Kidney epithelial cell (primary cell): ENCODE measurements at places on chromosomes 1 and 21.

GRCh38 chr1:29519108-29519787 is 282.9 kb downstream of the PTPRU start:
- no peak for DNase-seq

DNA sequence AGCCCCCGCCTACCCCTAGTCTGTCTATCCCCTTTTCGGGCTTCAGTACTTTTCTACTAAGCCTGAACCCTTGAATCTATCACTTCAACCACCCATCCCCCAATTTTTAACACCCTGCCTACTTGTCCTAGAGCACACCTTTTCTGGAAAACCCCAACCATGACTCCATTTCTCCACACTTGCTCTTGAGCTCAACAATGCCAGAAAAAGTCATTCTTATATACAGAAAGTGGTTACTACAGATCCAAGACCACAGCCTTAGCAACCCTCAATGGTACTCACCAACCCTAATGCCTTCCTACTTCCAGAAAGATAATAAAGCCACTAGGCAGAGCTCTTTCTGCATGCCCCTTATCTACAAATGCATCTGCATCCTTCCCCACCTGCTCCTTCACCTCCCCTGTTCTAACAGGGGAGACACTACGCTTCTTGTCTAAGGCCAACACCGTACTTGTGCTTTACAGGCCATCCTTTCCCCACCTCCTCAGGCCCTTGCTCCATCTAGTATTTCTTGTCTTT is 41.2 kb downstream of the DMAP1 start:
- no peak for DNase-seq

GRCh38 chr1:155940482-155940992 is 901 bp upstream of the RXFP4 start:
- DNase-seq = no peak

- DNase-seq = no peak
These were observed at the start of gene GBP6 for GRCh38 chr1:89363638-89364536. TSS of gene GBP6 (plus strand) at chr1:89364059. CDS start at chr1:89368552, 4,493 bp downstream.

GRCh38 chr1:43994794-43995790 is 3.7 kb downstream of the CCDC24 start:
- no peak for DNase-seq

DNA sequence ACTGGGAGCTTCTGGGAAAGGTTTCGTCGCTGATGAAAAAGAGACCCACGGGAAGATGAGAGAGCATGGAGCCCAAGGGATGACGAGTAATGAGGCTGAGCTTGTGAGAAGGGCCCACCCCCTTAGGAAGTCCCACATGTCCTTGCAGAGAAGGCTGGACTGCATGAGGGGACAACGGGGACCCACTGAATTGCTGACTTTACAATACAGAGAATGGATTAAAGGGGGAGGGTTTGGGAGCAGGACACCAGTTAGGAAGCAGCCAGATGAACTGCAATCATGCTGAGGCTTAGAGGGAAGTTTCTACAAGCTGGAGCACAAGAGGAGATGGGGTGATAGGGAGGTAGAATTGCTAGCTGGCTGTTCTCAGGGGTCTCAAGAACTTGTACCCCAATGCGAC is 5.5 kb upstream of the TMEM51 start:
- DNase-seq = no peak

GRCh38 chr1:20076710-20077461 is 6.9 kb downstream of the PLA2G5 start:
- no peak for DNase-seq

GRCh38 chr1:4310396-4310923 is 343.9 kb upstream of the AJAP1 start:
- no peak for DNase-seq

DNA sequence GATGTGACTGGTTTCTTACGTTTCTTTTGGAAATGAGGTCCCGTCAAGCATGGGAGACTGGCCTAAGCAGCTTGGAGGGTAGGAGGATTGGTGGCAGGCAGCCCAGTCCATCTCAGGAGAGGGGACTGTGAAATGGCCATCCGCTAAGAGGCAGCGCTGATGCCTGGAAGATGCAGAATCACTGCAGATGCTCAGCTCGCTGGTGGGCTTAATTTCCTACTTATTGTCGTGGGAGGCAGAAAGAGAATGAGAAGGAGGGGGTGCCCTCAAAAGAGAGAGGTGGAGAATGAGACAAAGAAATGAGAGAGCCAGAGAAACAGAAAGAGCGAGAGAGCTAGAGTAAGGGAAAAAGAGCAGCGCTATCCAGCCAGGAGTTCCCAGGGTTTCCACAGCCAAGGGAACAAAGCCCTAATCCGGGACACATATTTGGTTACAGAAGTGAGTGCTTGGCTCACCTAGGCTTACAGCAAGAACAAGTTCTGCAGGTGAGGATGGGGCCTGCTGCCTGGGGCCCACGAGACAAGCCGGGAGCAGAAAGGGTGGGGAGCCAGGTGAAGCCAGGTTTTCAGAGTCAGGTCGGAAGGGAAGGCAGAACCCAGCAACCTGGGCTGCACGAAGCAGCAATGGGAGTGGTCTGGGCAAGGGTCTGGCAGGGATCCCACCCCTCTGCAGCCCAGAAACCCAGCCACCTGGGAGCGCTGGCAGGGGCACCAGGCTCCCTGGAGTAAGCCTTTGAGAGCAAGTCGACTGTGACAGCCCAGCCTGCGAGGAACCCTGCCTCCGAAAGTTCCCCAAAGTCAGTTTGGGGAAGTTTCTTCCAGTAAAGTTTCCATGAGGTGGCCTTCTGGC is 5.8 kb downstream of the ECE1 start:
- no peak for DNase-seq

DNA sequence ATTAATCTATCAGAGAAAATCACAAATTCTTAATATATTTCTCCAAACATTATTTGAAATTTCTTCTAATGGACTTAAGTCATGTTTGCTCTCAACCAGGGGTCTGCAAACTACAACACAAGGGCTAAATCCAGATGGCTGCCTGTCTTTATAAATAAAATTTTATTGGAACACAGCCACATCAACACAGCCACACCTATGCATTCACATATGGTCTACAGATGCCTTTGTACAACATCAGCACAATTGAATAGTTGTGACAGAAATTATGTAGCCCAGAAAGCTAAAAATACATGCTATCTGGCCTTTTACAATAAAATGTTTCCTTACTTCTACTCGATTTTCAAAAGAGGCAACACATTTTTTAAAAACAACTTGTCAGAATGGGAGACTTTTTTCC is 103.9 kb downstream of the DPYD start:
- no peak for DNase-seq

DNA sequence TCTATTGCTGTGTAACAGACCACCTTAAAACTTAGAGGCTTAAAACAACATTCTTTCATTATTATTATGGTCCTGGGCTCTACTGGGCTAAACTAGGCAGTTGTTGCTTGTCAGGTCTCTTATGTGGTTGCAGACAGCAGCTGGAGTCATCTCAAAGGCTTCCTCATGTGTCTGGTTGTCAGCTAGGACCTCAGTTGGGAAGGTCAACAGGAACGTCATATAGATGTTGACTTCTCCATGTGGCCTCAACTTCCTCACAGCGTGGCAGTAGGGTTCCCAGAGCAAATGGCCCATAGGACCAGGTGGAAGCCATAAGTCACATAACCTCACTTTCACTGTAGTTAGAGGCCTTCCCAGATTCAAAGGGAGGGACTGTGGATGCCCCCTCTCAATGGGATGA is 15.4 kb upstream of the MEF2D start:
- DNase-seq = no peak

DNA sequence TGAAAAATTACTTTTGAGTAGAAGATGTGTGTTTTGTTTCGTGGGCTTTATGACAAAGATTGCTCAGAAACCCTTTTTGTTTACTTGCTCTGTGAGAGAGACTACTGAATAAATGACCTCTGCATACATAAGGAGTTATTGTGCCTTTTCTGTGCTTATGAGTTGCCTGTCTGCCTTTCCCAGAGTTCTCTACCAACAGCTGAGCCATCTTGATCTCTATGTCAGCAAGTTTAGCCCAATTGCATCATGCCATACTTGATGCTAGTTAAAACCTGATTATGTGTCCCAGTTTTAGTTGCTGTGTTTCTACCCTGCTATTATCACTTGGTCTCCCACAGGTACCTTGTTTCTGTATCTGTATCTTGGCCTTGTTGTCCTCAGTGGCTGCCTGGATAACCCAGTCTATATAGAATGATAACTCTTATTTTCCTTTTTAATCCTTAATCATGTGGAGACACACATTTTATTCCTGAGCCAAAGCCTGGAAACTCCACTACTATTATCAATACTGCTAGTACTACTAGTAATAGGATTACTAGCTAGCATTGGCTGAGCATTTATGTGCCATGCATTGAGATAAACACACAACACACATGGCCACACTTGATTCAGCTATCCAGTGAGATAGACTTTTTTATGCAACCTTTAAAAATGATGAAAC is 28.7 kb upstream of the GNG12 start:
- no peak for DNase-seq

DNA sequence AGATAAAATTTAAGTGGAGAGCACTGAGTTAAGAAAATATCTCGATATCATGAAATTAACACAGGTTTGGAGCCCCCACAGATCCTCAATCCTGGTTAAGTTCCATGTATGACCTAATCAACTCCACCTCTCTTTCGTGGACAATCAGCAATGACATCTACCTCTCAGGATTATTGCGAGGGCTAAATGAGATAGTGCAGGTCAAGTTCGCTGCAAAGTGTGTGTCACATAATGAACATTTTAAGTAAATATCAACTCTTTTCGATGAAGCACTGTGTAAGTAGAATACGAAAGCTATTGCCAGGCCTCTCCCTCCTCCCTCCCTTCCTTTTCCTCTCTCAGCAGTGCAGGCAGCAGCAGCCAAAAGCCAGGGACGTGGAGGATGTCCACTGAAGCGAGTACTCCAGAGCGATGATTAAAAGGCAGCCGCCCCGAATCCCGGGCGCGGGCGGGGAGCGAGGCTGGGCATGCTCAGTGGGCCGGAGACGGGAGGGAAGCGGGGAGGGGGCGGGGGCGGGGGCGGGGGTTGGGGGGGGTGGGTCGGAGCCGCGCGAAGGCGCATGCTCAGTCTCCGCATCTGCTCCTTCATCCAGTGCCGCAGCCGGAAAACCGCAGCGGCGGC is at the start of gene CAMSAP2:
TSS of gene CAMSAP2 (plus strand) at position 567 of the 622 bp plus-strand sequence. CDS start 935 bp downstream, outside the sequence.
- peak; percentile 75 for DNase-seq

DNA sequence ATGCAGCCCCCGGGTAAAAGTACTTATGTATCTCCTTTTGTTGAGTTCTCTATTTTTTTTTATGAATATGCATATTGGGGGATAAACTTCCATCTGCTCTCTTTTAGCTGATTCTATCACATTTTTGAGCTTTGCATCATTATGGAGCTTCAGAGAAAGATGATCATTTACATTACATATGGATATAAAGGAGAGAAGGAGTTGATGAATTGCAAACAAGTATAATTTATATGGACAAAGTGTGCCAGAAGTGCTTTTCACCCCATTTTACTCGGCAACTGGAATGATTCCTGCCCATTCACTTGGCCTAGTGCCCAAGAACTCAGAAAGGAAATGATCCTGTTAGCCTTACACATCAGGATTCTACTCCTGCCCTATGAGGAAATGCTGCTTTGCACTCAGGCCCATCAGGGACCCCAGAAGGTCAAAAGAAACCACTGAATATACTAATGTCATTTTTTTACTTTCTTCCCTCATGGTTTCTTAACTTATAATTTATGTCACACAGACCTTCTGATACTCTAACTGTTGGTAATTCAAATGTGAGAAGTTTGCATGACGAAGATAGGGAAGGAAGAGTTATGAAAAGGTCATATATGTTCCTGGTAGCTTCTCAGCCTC is 65.6 kb downstream of the SAMSN1 start:
- no peak for DNase-seq

DNA sequence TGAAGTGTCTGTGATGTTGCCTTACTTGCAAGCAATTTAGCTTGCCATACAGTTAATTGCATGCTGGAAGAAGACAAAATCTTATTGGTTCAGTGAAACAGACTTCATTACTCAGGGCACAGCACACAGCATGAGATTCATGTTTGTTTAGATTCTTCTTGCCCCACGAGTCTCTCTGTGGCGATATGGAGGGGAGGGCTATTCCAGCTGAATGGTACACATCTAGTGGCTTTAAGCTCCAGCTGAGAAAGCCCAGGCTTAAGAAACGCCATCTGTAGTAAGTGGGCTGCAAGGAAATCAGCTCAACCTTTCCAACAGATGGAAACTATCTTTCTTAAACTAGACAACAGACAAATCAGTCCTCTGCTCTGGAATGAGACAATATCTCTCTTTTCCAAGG is 1022.0 kb downstream of the NCAM2 start:
- DNase-seq = no peak

- DNase-seq = no peak
These were observed 33.2 kb upstream of the ENO1 start for GRCh38 chr1:8911416-8912309.
